ENCODE measurements at places on chromosomes 11 and 22. TPM values are rescaled to one million over a fixed set of nuclear protein-coding genes. Genes with fewer than 3 reads are reported as not detected.

Gene OR52R1
- total RNA-seq: not detected

Gene FGF4
- not detected for total RNA-seq

Gene SPTBN2
- total RNA-seq: 8.7 TPM

Gene F2
- 2.2 TPM for total RNA-seq

Gene PLEKHB1
- 0.81 TPM for total RNA-seq

Gene BAIAP2L2
- total RNA-seq: 7.4 TPM

Gene HEPHL1
- not detected for total RNA-seq

Gene ST14
- 0.10 TPM for total RNA-seq

Gene TRIM48
- not detected for total RNA-seq

Gene FRMD8
- total RNA-seq: 58.5 TPM

Gene ZNF214
- total RNA-seq: 0.79 TPM

Gene PLAAT5
- not detected for total RNA-seq

Gene ZBTB3
- total RNA-seq: 1.7 TPM

Gene KCNJ5
- not detected for total RNA-seq

Gene ANGPTL5
- total RNA-seq: 0.10 TPM

Gene SNX32
- 0.09 TPM for total RNA-seq

Gene INSC
- not detected for total RNA-seq

Gene PDE2A
- 2.3 TPM for total RNA-seq

Gene MAP6
- 1.9 TPM for total RNA-seq

Gene OAF
- 9.4 TPM for total RNA-seq

Gene BIRC3
- total RNA-seq: 48.9 TPM

Gene CYP2D6
- total RNA-seq: 0.49 TPM

Gene TEX12
- not detected for total RNA-seq

Gene P4HA3
- 50.9 TPM for total RNA-seq

Gene PRAME
- 99.0 TPM for total RNA-seq

Gene ZP1
- total RNA-seq: 0.22 TPM

Gene CPT1A
- 28.7 TPM for total RNA-seq

Gene CCDC88B
- 11.4 TPM for total RNA-seq

Gene APOA4
- total RNA-seq: not detected

Gene SPDYC
- total RNA-seq: not detected

Gene GGTLC3
- not detected for total RNA-seq

Gene OR8A1
- total RNA-seq: not detected

Gene C11orf24
- total RNA-seq: 56.1 TPM

Gene TPCN2
- total RNA-seq: 11.4 TPM

Gene OR56A5
- total RNA-seq: not detected

Gene GUCY1A2
- total RNA-seq: 0.08 TPM

Gene OR8G1
- total RNA-seq: not detected

Gene C11orf16
- total RNA-seq: not detected

Gene FSHB
- total RNA-seq: not detected

Gene BTG4
- not detected for total RNA-seq

Gene POU2AF3
- 1.2 TPM for total RNA-seq

Gene NAALADL1
- total RNA-seq: not detected

Gene MYBPC3
- not detected for total RNA-seq

Gene APLNR
- not detected for total RNA-seq

Gene BIRC2
- total RNA-seq: 28.6 TPM

Gene LRRC4C
- not detected for total RNA-seq

Gene GSTT2B
- 0.39 TPM for total RNA-seq

Gene CAVIN3
- total RNA-seq: 25.3 TPM

Gene RAB38
- total RNA-seq: 1.0 TPM

Gene GSC2
- total RNA-seq: 0.21 TPM

Gene SAA1
- total RNA-seq: 2.6 TPM

Gene PKP3
- 41.0 TPM for total RNA-seq

Gene FJX1
- 36.0 TPM for total RNA-seq

Gene RCOR2
- total RNA-seq: 1.1 TPM

Gene MMP8
- total RNA-seq: not detected

Gene CCDC116
- 0.06 TPM for total RNA-seq

Gene GPR83
- total RNA-seq: 0.07 TPM
